ENCODE measurements at places on chromosomes 16 and 17. TPM values are rescaled to one million over a fixed set of nuclear protein-coding genes. Genes with fewer than 3 reads are reported as not detected.

DNA sequence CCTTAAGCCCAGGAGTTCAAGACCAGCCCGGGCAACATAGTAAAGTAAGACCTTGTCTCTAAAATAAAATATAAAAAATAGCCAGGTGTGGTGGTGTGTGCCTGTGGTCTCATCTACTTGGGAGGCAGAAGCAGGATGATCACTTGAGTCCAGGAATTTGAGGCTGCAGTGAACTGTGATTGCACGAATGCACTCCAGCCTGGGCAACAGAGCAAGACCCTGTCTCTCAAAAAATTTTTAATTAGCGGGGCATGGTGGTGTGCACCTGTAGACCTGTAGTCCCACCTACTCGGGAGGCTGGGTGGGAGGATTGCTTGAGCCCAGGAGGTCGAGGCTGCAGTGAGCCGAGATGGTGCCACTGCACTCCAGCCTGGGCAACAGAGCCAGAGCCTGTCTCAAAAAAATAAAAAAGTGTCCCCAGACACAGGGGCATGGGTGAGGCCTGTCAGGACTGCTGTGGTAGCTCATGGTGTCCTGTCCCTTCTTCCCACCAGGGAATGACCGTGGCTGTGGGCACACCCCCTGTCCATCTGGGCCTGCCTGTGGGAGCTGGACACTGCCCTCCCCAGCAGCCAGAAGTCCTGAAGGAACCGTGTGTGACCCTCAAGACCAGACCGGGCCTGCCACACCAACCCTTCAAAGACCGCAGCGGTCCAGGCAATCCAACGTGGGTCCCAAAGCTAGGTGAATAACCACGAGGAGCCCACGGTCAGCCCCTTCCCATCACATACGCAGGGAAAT is 30.8 kb upstream of the GAA start:
- no peaks in the 10 kb centered on the region for H3K4me1 ChIP-seq
- H3K27me3 ChIP-seq, result no peaks in the 10 kb centered on the region
- peak overlapping the region; percentile 14 for H3K4me3 ChIP-seq
- H3K36me3 ChIP-seq, result no peaks in the 10 kb centered on the region

ACAP1 gene
- total RNA-seq, result 18.6 TPM

NSMCE1 gene
- 39.1 TPM for total RNA-seq

MYBBP1A gene
- total RNA-seq, result 36.6 TPM

SSTR5 gene
- total RNA-seq, result not detected
